ENCODE measurements at places on chromosomes 7 and 10.

DNA sequence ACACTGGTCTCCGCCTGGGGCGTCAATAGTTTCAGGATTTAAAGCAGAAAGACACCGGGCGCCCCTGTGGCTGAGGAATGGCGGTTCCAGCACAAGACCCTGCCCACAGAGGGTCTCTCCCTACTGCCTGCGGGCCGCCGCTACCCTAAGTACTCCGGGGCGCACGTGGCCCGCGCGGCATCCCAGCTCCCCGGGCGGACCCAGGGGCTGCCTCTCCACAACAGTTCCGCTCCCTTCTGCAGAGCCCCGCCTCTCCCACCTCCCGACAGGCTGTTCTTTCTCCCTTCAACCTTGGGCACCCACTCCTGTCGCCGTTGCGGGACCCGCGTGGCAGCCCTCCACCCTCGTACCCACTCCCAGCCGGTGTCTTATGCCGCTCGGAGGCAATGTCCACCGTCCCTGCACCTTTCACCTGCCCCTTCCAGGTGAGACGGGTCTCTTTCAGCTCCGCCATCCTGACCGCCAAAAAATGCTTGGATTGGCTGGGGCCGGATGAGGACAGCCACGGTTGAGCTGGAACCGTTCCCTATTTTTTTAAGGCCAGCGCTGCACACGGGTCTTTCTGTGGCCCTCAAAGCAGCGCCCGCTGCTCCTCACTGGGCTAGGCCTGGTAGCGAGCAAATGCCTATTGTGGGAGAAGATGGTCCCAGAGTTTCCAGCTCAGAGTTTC, 1.6 kb upstream of the NKX2-3 start:
- DNase-seq, result no peak

- no peak for DNase-seq
Observed at GRCh38 chr10:79492839-79493238, 19.5 kb upstream of the EIF5AL1 start.

GRCh38 chr10:92757066-92757710, 67.4 kb downstream of the HHEX start:
- no peak for DNase-seq

GRCh38 chr10:60336901-60337630, 52.6 kb downstream of the ANK3 start:
- DNase-seq, result no peak

- no peak for DNase-seq
Observed at GRCh38 chr10:2813286-2813685, 254.1 kb upstream of the PFKP start.

DNA sequence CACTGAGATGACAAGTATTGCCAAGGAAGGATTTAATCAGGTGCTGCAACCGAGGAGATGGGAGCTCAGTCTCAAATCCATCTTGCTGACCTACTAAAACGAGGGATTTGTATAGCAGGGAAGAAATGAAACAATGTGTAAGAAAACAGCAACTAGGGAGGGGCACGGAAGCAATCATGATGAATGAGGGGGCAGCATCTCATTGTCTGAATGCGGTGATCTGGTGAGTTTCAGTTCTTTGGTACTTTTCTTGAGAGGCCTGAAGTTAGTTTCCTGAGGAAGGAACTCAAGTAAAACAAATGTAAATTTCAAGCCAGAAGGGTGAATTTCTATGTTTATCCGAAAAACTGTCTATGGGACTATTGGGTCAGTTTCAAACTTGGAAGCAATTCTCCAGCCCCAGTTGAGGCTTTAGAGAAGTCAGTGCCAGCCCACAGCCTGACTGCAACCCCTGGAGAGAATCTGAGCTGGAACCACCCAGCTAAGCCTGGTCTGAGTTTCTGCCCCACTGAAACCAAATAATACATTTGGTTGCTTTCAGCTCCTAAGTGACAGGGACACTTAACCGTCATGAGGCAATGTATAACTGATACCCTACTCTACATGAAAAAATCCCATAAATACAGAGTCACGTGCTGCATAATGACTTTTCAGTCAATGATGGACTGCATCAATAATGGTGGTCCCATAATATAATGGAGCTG, 45.8 kb upstream of the TNS3 start:
- DNase-seq, result no peak

DNA sequence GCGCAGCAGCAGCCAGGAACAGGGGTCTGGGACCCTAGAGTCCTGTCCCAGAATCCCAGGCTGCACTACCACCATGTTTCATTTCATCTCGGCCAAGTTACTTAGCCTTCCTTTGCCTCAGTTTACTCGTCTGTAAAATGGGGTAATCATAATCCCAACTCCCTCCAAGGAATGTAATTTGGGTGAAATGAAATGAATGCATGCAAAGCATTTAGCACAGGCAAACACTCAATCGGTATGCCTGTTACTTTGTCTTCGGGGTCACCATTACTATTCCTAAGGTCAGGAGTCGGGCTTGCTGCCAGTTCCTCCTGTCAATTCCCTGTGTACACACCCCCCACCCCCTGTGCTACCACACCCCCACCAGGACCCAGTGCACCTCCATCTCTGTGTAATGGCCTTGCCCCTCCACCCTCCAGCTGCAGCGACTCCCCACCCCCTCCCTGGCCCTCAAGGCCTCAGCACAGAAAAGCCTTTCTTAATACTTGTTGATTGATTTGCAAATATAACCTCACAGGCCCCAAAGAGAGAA, 1.7 kb downstream of the TNS3 start:
- DNase-seq, result no peak

All from stimulated activated naive CD4-positive, alpha-beta T cell treated with Interleukin-2 at 50 U/mL for 16 hours (primary cell).